ENCODE measurements at places on chromosomes 5 and 9.

- no peak for DNase-seq
Observed at GRCh38 chr5:176621661-176622079, 8.7 kb downstream of the SNCB start.

- DNase-seq = no peak
Observed at GRCh38 chr5:177123789-177124485, 9.6 kb upstream of the NSD1 start.

- DNase-seq = no peak
Observed at GRCh38 chr5:164650427-164650826, 1145.0 kb downstream of the MAT2B start.

GRCh38 chr9:86924206-86924605, 23.1 kb downstream of the GAS1 start:
- DNase-seq = no peak

DNA sequence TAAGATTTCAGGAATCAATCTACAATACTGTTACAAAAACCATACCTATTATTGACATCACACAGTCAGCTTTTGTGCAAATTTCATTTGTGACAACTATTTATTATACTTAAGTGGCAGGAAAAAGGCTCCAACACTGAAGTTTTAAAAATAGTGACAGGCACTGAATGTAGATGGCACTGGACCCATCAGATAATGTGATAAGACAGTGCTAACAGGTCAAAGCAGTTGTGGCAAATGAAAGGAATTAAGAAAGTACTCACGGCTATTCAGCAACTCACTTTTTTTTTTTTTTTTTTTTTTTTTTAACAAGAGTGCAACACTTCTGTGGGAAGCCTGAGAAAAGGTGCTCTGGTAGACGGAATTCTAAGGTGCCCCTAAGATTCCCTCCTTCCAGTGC, 115.0 kb upstream of the MEF2C start:
- DNase-seq = no peak

DNA sequence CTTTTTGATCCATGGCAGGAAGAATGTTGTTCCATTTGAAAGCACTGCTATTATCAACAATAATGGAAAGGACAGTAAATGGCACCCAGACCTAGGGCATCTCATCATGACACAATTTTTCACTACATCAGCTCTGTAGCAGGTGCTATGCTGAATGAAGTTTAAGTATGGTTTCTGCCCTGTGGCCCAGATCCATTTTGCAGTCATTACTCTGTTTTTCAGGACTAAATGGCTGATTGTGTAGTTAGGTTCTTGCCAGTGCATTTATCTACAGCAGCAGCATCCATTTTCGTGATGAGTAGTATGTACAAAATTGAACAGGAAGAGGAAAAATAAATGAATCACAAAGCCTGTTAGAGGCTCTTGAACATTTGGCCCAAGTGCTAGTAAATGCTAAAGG, 270.5 kb upstream of the CD180 start:
- no peak for DNase-seq

DNA sequence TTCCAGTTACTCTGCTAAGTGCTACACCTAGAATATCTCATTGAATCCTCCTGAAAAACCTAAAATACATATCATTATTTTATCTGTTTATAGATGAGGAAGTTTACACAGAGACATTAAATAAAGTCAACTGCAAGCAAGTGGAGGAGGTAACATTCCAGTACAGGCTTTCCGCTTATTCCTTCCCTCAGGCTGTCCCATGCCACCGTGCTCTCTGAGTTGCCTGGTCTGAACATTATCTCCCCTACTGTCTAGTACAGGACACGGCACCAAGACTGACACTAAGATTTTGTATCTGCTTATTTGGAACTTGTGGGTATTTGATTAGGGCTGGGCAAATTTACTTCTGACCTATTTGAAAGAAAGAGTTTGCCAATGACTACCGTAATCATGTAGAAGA, 172.4 kb upstream of the STK32A start:
- no peak for DNase-seq

DNA sequence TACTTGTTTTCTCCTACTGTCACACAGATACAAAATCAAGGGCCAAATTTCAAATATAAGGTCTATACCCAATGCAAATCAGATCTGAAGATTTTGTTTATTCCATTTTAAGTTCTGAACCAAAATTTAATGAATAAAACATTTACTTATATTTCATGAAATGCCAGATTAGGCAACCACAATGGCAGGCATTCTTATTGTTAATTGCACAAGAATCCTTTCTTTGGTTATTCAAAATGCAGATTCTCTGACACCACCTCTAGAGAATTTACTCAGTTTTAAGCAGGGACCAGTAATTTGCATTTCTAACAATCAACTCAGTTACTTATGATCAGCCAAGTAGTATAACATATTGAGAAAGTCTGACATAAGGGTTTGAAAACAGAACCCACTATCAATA, 972.4 kb upstream of the ACO1 start:
- DNase-seq = no peak

DNA sequence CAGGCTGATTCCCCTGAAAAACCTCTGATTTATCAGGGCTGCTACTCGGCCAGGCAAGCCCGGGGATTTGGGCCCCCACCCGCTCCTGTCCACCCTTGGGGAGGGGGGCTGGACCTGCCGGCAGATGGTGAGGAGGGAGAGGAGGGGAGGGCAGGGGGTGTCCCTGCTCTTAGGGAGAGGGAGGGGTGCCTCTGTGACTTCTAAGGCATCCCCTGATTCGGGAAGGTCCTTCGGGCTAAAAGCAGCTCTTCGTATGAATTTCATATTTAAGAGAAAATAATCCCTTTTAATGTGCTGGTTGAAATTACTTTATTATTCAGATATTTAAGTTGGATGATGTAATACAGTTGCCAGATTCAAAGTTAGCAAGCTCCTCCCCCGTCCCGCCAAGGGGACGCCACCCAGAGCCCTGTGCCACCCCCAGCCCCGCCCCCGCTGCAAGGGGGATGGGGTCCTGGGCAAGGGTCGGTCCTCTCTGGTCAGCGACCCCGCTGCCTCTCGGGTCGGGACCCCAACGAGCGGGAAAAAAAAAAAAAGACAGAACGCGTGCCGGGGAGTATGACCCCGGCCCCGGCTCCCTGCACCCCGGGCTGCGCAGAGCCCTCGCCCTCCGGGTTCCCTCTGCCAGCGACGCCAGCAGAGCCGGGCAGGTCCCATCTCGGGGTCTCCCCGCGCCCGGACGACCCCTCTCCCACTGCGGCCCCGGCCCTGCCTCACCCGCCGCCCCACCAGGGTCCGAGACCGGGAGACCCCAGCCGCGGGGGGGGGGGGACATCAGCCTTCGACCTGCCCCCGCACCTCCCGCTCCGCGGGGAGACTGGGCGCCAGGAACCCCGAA, 12.4 kb downstream of the LHX3 start:
- no peak for DNase-seq

DNA sequence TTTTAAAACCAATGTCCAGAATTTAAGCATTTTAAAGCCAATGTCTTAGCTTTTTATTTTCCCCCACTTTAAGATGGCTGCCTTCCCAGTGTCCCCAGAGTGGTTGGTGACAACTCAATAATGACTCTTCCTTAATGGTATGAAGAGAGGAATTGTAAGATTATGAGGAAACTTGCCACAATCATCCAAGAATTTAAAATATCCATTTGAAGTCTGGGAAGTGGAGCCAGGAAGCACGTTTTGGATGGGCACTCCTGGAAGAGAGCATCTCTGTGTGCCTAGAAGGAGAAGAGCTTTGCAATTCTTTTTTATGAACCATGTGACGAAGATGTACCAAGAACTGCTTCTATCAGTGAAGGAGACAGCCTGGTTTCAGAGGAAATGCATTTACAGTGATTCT, 11.3 kb upstream of the IGFBPL1 start:
- no peak for DNase-seq

DNA sequence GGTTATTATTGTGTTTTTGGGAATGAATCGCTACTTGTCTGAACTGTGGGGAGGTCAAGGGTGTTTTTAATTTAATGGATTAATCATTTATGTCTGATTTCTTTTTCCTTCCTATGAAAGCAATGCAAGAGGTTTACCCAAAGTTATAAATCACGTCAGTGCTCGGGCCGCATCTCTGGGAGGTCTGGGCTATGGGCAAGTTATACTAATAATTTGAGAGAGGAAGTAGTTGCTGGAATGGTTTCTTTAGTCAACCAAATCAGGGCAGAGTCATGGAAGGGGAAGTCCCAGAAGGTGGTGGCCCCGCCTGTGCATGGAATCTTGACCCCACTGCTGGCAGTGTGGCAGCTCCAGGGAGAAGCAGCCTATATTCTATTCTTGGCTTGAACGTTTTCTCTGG, 180.2 kb downstream of the HSPA4 start:
- DNase-seq = no peak

GRCh38 chr5:6059137-6059800, 319.1 kb downstream of the MED10 start:
- no peak for DNase-seq

DNA sequence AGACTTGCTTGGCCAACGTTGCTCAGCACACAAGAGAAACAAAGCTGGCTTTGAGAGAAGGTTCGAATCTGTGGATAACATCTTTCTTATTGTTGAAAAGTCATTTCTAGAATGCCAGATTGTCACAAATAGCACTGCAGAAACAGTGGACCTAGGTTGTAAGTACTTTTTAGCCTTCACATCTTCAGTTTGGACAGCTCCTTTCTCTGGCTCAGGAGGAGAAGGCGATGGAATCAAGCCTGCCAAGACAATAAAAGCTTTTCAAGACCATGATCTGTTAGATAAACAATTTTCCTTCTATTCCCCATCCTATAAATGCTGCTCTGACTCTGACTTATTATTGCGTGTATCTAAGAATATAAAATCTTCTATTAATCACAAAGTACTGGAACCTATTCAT, 615.2 kb upstream of the SEMA6A start:
- DNase-seq = no peak

DNA sequence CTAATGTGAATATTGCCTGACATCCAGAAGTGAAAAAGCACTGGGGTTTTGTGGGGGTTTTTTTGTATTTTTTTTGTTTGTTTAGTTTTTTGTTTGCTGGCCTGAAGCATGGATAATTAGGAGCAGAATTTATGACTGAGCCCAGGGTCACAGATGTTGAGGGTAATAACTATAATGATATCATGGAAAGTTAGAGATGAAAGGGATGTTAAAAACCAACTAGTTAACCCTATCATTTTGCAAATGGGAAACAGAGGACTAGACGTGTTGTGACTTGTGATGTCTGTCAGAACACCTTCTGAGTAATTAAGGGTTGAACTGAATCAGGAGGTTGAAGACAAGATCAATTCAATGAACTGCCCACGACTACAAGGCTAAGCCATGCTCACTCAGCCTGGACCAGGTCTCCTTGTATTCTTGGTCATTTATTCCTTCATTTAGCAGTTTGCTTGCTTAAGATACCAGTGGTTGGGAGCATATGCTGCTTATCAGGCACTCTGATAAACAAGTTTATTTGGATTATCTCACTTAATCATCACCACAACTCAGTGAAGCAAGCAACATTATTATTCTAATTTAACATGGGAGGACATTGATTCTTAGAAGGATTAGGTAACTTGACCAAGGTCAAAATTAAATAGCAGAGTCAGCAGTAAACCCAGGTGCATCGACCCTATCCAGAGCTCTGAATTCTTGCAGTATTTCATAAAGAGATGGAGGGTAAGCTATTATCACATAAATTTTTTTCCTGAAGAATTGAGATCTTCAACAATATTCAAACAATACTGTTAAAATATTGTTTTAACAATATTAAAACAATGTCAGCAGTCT, 75.7 kb upstream of the PIK3R1 start:
- no peak for DNase-seq

DNA sequence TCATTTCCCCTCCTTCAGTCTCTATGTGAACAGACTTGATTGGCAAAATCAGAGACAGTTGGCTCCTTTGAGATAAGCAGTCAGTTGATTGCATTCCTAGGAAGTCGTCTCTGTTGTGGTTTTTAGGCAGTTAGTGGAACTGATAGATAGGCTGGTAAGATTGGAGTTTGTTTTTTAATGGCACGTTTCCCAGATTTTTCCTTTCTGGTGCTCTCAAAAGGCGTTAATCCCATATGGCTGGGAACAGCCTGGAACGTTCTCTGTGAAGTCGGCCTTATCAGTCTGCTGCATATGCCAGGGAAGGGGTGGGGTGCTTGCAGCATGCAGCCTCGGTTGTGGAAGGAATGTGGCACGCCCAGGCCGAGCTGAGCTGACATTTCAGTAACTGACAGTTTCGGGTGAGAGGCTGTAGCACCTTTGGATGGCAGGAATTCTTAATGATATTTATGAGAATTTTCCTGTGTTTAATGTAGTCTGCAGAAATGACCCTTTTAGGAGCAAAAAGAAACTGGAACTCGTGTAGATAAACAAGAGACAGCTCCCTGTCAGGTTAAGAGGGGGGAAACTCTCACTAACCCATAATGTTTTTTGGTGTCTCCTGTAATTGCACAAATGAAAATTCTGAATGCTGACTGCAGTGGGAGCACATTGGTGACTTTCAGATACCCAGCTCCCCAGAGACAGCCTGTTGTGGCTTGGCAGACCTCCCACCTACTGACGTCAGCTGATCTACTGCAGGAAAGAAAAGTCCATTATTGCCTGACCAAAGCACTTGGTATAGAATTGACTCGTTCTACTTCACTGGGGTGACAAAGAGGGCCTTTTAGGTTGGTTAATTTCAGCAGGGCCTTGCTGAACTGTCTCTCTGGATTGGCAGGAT, 6.3 kb downstream of the SPTAN1 start:
- DNase-seq = no peak

GRCh38 chr5:115392611-115393010, 96.2 kb upstream of the CCDC112 start:
- no peak for DNase-seq

- no peak for DNase-seq
Observed at GRCh38 chr9:125989090-125989501, 241.9 kb downstream of the PBX3 start.

- no peak for DNase-seq
Observed at GRCh38 chr9:38035873-38036272, 33.2 kb downstream of the SHB start.

DNA sequence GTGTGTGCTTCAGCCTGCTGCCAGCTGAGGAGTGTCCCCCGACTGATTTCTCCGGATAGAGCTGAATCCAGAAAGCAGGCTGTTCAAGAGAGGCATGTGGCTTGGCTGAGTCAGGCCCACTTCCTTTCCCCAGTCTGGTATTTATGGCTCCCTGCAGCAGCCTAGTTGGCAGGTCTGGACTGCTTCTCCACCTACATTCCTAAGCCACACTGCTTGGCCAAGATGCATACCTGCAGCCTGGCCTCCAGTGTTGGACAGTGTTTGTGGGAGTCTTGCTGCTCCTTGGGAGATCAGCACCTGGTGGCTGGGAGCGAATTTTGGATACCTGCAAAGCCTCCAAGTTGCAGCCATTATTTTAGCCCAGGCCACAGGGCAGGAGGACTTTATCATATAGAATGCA, 670.8 kb downstream of the ACTL7B start:
- no peak for DNase-seq

DNA sequence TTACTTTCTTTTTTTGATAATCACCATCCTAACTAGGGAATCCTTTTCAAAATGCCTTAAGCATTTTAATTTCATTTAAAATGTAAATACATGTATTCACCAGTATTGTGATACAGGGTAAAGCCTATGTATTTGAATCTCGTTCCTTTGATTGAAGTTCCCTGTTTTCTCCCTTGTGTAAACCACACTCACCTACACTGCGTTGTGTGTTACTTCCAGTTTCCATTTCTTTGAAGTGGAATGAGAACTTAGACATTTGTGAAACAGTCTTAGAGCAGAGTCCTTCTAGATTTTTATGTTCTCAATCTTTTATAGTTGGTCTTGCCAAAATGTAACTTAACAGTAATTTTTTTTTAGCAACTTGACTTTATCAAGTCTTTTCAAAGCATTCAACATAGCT, 101.4 kb downstream of the ZNF462 start:
- DNase-seq = peak; percentile 9

GRCh38 chr5:66174338-66174737, 30.2 kb downstream of the SREK1 start:
- no peak for DNase-seq

- no peak for DNase-seq
Observed at GRCh38 chr9:35659340-35659739, 1.2 kb downstream of the CCDC107 start.

Data from stimulated activated naive CD4-positive, alpha-beta T cell (primary cell).